ENCODE measurements at places on chromosomes 12 and 14.

DNA sequence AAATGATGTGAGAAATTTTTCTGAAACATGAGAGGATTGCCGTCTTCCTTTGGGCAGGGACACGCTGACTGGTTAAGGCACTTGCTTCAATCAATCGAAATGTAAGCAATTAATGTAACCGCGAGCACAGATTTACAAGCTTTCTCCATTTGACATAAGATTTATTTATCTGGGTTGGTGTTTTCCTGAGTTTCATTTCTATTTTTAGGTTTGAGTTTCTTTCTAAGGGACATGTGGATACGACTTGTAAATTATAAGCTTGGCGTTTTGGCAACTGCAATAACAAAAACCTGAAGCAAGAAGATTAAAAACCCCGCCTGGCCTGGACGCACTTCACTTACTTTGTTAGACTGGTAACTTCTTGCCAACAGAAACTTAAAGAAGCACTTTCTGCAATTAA is 20.3 kb upstream of the SINHCAF start:
- no peak for DNase-seq

DNA sequence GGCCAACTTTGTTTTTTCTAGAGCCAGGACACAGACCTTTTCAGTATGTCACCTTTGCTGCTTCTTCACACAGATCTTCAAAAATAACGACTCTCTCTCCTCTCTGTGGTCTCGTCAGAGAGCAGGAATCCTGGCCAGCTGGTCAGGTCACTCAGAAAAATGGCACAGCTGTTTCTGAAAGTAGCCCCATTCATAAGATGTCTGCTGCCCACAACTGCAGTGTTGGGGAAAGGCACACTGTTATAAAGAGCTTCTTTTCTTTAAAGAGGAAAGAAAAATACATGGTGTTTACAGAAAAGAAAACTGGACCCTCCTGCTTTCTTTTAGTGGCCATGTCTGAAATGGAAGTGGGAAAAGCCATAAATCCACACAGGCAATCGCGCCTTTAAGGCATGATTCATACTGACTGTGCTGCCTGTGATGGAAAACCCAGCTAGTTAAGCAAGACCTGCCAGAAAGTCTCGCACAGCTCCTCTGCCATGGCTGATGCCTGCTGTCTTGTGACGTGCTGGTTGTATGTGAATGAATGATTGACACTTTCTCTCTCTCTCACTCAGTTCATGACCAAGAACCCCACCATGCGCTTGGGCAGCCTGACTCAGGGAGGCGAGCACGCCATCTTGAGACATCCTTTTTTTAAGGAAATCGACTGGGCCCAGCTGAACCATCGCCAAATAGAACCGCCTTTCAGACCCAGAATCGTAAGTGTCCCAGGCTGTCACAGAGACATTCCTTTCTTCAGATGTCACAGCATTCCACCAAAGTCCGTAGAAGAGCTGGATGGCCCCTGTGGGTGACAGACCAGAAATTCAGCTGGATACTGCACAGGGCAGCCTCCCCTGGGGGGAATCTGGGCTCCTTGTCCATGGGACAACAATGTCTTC is 147.9 kb upstream of the HIF1A start:
- no peak for DNase-seq

DNA sequence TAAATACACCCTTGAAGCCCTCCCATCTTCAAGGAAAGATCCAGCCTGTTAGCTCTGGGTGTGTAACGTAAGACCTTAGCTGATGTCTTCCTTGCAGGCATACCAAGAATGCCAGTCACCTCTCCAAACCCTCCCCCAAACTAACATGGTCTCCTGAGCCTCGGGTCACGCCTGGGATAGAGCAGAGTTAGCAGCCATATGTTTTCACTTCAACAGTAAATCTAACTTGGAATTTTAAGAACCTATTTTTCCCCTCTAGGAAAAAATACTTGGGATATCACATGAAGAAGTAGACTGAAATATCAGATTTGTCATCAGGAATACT is 27.9 kb downstream of the BCL2L14 start:
- DNase-seq, result no peak

DNA sequence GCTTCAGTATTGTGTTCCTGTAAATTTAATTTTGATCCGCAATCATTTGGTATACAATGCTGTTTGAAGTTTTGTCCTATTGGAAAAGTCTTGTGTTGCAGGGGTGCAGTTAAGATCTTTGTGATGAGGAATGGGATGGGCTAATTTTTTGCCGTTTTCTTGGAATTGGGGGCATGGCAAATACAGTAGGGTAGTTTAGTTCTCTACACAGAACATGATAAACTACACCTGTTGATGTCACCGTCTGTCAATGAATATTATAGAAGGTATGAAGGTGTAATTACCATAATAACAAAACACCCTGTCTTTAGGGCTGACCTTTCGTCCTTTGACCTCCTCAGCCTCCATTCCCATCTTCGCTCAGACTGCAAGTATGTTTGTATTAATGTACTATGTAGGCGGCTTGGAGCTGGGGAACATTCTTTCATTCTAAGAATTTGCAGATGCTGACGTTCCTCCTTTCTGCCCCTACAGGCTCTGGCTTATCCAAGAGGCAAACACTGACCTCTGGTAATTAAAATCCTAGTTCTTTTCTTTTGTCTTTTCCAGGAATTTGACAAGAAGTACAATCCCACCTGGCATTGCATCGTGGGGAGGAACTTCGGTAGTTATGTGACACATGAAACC is 1.7 kb downstream of the DYNLL1 start:
- DNase-seq, result no peak

DNA sequence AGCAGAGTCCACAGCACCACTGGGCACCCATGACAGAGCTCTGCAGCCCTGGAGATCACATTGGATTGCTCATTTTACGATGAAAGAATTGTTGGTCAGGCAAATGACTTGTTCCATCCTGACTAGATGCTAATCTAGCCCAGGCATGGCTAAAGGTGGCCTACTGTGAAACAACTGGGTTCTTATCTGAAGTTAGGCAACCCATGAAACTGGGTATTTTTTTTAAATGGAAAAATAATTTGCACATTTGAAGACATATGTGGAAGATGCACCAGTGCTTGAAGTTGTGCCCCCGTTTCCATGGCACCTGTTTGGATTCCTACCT is 8.3 kb downstream of the PYGL start:
- DNase-seq, result no peak

DNA sequence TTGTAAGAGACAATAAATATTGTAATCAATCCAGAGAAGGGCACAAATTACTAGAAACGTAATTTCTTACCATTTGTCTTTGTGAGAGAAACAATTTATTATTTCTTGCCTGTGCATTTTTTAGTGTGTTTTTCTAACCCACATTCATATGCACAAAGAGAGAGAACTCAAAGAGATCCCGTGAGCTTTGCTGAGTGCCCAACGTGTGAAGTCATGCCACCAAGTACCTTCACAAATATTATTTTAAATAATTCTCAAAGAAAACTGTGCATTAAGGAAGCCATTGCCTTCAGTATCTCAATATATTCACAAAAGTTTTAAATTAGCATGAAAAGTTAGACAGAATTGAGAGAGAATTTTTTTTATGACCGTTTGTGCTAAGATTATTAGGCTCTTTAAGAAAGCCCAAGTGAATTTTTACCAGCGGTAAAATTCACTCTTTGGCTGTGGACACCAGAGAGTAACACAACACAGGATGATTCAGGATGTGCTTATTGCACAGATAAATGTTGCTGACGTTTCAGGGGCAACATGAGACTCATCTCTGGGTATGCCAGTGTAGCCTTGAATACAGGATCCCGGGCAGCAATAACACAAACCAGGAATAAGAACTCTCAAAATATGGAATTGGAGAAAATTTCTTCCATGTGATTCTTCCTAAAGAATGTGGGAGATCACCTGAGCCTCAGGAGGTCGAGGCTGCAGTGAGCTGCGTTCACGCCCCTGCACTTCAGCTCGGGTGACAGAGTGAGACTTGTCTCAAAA is 2.9 kb downstream of the ARHGDIB start:
- DNase-seq, result no peak

DNA sequence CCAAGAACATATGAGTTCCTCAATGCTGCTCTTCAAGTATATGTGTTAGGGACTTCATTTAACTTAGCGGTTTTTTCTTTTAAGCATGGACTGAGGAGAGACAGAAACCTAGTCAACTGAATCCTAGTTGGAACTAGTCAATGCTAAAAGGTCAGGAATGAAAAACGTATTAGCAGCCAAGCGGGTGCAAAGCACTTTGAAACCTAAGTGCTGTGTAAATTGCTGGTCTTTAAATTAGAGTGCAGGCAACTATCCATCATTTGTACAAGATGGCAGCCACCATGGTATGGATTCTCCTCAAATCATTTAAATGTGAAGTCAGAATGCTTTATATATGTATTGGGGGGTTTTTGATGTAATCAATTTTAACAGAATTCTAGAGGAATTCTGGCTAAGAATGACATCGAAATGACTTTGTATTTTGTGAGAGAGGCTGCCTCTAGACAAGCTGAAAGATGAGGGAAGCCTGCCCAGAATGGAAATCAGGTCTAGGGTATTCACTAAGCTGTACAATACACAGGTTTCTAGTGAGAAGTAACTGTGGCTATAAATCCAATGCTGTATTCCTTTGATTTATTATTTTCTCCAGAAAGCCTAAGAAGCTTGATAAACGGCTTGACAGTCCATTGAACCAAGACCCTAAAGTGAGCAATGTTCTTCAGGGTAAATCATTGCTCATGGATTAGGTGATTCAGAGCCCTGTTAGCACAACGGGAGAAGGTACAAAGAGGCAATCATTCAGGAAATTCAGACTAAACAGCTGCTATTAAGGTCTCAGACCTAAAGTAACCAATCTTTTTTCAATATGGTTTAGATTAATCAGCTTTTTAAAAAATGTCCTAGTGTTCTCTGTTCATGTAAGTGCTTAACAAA is 198.8 kb downstream of the ANO2 start:
- DNase-seq, result no peak

GRCh38 chr12:115240251-115240650 is 556.3 kb upstream of the TBX3 start:
- DNase-seq, result no peak

Measured in stimulated activated CD8-positive, alpha-beta memory T cell treated with anti-CD3 and anti-CD28 coated beads, Interleukin-2, amount 100 ng/mL, for 1 hour (primary cell).